GM18507 (cell line): ENCODE measurements at places on chromosomes 12 and 14.
A peak's percentile ranks its signal among the peaks of the same experiment; 100 is the strongest.

DNA sequence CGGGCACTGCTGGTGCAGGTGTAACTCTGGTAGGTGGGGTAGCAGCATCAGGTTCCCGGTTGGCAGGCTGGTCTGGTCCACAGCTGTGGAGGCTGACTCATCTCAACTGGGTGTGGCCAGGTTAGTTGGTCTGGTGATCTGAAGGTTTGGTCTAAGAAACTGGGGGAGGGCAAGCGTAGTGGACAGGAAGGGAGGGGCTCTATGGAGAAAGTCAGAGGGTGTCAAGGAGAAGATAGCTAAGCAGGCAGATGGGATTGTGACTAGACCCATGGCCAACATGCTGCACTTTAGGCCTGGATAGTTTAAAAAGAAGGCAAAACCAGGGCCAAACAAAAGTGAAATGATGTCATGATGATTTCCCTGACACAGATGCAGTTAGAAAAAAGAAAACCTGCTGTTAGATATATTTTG, 7.9 kb downstream of the TRIM9 start:
- no peak for DNase-seq

- no peak for DNase-seq
Observed at GRCh38 chr12:109858764-109859163, 21.6 kb downstream of the GLTP start.

GRCh38 chr12:87897662-87898061, 131.5 kb downstream of the C12orf50 start:
- DNase-seq = no peak

DNA sequence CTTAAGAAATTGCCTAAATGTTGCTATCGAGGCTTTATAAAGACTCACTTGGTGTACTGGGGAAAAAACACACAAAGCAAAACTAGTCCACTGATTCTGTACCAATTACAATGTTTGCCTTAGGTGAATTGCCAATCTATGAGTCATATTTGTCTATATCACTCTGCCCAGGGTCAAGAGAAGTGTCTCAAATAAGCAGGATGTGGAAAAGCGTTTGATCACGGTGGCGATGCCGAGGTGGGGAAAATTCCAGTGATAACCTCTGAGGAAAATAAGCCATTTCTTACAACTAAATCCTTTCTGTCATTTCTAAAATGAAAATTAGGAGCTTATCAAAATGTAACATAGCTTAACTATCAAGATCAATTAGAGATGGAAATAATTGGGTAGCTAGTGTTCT, 148.6 kb upstream of the DIO3 start:
- no peak for DNase-seq

DNA sequence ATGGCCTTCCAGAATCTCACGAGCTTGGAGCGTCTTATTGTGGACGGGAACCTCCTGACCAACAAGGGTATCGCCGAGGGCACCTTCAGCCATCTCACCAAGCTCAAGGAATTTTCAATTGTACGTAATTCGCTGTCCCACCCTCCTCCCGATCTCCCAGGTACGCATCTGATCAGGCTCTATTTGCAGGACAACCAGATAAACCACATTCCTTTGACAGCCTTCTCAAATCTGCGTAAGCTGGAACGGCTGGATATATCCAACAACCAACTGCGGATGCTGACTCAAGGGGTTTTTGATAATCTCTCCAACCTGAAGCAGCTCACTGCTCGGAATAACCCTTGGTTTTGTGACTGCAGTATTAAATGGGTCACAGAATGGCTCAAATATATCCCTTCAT, 92.2 kb downstream of the FLRT2 start:
- DNase-seq = no peak

DNA sequence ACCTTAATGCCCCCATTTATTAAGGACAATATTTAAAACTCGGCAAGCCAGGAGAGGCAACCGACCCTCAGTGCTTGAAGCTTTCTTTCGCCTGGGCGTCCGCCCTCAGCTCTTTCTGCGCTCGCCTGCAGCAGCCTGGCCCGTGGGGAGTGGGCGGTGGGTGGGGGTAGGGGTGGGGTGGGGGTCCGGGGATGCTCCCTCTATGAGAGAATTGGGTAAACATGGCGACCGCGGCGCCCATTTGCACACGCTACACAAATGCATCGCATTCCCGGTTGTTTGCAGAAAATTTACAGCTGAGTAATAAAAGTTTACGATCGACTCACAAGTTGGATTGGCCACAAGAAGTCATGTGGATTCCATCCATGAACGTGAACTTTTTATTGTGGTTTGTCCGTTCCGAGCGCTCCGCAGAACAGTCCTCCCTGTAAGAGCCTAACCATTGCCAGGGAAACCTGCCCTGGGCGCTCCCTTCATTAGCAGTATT, 7.7 kb downstream of the HOXC8 start:
- no peak for DNase-seq

- no peak for DNase-seq
Observed at GRCh38 chr12:39830852-39831520, 211.4 kb upstream of the ABCD2 start.

DNA sequence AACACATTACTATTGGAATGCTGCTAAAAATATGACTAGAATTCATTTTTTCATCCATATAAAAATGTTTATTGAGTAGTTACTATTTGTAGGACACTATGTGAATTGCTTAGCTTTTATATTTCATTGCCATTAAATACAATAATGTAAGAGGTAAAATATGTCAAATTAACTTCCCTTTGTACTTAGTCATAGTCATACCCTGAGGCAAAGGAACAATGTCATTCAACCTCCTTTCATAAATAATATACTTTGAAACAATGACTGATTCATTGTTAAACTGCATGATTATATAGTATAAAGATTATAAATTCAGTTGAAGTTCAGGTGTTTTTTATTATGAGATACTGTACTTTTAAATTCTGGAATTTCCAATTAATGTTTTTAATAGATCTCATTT, 105.2 kb downstream of the GARIN6 start:
- DNase-seq = no peak

GRCh38 chr14:99395909-99396530, 84.6 kb downstream of the SETD3 start:
- DNase-seq = no peak

DNA sequence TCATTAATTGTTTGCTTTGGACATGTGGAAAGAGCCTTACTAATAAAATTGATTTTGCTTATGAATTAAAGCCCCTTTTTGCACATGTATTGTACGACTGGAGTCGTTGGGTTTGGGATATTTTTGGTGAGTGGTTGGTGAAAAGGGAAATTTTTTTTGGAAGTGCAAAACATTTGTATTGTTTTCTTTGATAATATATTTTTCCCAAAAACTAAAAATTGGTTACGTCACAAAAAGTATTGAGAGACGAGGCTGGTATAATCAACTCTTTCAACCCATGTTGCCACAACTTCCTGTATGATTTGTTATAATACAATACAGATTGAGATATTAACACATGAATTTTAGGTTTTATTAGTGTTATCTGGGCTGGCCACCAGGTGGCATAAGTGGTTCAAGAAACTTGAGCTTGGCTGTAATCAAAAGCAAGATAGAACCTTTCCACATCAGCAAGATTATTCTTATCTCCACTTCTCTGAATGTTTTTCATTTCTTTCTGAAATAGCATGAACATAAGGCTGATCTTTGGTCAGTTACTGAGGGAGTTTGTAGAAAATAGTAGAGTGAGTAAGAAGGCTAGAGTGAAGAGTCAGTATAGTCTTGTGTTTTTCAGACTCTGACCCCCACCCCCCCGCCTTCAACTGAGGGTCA, 8.7 kb downstream of the NGDN start:
- no peak for DNase-seq

- no peak for DNase-seq
Observed at GRCh38 chr12:113613414-113613813, 141.7 kb upstream of the LHX5 start.

DNA sequence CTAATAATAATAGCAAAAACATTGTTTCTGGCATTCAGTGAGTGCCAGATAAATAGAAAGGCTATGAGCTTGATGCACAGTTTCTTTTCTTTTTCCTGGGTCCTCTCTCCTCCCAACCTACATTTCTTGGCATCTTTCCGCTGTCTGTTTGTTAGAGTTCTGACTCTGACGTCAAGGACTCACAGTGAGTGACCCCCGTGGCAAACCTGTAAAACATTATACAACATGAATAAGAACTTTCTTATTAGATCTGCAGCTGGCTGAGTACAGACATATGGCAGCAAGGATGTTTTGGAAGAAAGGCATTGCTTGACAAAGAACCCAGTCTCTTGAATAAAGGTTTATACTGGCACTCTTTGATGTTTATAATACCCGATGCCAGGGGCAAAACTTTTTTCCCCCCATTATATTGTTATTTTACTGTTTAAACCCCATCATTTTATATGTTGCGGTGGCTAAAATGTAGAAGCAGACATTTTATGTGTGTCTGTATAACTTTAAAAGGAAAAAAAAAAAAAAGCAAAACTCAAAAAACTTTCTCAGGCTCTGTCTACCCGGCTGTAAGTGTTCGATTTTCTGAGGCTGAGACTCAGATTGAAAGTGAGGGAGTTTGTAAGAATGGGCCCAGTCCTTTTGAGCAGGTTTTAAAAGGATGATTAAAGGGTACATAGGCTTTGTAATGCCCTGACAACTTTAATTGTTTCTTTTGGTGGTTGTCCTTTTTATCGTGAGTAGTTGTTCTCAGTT, 159.3 kb downstream of the PDE3A start:
- DNase-seq = no peak

DNA sequence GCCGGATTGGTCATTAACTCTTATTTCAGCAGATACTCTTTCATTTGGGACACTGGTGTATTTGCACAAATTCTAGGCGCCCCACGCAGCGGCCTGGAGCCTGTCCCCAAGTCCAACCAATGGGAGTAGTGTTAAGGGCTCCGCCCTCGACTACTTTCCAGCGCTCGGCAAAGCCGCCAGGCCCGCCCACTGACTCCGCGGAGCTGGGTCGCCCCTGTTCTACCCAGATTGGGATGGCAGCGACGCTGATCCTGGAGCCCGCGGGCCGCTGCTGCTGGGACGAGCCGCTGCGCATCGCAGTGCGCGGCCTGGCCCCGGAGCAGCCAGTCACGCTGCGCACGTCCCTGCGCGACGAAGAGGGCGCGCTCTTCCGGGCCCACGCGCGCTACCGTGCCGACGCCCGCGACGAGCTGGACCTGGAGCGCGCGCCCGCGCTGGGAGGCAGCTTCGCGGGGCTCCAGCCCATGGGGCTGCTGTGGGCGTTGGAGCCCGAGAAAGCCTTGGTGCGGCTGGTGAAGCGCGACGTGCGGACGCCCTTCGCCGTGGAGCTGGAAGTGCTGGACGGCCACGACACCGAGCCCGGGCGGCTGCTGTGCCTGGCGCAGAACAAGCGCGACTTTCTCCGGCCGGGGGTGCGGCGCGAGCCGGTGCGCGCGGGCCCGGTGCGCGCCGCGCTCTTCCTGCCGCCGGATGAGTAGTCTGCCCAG, at the start of gene ACOT6:
Gene ACOT6, plus strand, starts transcription at position 179 of the 707 bp plus-strand sequence. Its CDS starts 55 bp downstream, at position 234.
- DNase-seq = peak; percentile 42

- no peak for DNase-seq
Observed at GRCh38 chr14:89702073-89702875, 252.3 kb downstream of the EFCAB11 start.

- no peak for DNase-seq
Observed at GRCh38 chr14:99036611-99037293, 235.2 kb downstream of the BCL11B start.

- DNase-seq = no peak
Observed at GRCh38 chr12:19082365-19082911, 47.1 kb upstream of the PLEKHA5 start.

DNA sequence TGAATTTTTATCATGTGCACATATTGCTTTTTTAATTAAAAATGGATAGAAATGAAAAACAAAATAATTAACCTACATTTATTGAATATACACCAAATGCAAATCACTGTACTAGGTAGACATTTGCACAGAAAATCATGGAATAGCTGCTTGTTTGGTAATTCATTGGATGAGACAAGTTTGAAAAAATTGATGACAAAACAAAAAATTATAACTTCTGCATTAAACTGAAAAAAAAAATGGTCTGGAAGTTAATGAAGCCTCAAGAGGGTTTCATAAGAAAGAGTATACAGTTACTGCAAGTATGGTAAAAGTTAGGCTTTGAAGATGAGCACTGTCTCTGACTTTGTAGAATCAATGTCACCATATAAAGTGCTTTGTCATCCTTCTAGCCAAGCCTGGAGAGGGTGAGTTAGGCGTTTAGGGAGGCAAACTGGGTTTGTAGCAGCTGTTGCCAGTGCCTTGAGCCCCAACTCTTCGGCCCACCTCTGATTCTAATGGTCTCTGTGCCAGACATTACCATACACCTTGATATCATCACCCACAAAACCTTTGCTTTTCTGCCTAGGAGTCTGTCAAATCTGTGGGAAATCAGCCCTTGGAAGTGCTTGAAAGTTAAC, 291.1 kb upstream of the CLEC14A start:
- no peak for DNase-seq

GRCh38 chr12:64053117-64053516, 169.0 kb downstream of the KICS2 start:
- no peak for DNase-seq

GRCh38 chr12:51346581-51346980, at the start of gene CELA1:
Gene CELA1, minus strand, starts transcription at chr12:51346679. Its CDS starts 41 bp downstream, at chr12:51346638.
- DNase-seq = no peak

DNA sequence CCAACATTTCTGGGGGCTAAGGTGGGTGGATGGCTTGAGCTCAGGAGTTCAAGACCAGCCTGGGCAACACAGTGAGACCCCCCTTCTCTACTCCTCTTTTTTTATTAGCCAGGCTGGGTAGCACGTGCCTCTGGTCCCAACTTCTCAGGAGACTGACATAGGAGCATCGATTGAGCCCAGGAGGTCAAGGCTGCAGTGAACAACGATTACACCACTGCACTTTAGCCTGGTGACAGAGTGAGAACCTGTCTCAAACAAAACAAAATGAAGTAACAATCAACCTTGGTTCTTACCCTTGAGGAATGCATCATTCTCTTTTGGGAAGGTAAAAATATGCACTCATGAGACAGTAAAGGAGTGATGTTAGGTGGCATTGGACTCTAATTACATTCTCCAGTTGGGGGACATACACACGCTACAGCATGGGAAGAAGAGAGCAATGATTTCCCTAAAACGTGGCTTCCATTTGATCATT, 3.9 kb upstream of the NIN start:
- DNase-seq = no peak

DNA sequence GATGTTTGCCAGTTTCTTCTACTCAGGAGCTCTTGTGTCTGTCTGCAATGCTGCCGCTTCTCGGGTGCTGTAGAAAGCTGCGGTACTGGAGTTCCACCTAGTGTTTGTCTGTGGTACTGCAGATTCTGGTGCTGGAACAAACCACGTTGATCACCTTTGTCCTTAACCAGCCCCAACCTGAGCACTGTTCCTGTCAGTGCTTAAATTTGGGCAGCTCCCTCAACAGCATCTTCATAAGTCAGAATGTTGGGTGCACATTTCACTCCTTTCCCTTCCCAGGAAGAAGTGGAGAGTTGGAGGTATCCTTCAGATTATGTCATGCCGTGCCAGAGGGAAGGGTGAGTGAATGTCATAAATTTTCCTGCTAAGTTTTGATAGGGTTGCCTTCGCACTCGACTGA, 48.7 kb upstream of the LALBA start:
- peak; percentile 48 for DNase-seq

DNA sequence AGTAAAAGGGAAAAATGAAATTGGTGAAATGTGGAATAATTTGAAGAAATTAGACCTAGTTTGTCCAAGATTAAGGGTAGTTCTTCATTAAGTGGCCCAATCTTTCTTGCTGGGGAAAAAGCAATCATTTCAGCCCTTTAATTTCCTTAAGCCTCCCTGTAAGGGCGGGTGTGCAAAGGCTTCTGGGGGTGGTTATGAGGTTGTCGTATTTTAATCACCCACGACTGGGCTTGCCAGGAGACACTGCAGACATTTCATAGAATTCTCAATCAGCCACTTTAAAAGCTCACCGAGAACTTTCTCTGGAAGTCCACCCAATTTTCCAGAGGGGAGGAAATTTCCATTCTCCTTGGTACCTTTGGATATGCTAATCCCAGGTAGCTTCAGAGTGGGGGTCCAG, 43.4 kb downstream of the DLK1 start:
- DNase-seq = no peak
